ENCODE measurements at places on chromosomes 2 and 18.

GRCh38 chr2:47708801-47709499 is 74.0 kb upstream of the MSH6 start:
- no peak for DNase-seq

GRCh38 chr2:120503793-120504571 is 158.0 kb downstream of the INHBB start:
- peak; percentile 33 for DNase-seq

GRCh38 chr2:164792316-164793170 is 49.1 kb downstream of the COBLL1 start:
- peak; percentile 16 for DNase-seq

- DNase-seq, result peak; percentile 1
Measured at GRCh38 chr18:60568220-60568619, 195.6 kb upstream of the MC4R start.

DNA sequence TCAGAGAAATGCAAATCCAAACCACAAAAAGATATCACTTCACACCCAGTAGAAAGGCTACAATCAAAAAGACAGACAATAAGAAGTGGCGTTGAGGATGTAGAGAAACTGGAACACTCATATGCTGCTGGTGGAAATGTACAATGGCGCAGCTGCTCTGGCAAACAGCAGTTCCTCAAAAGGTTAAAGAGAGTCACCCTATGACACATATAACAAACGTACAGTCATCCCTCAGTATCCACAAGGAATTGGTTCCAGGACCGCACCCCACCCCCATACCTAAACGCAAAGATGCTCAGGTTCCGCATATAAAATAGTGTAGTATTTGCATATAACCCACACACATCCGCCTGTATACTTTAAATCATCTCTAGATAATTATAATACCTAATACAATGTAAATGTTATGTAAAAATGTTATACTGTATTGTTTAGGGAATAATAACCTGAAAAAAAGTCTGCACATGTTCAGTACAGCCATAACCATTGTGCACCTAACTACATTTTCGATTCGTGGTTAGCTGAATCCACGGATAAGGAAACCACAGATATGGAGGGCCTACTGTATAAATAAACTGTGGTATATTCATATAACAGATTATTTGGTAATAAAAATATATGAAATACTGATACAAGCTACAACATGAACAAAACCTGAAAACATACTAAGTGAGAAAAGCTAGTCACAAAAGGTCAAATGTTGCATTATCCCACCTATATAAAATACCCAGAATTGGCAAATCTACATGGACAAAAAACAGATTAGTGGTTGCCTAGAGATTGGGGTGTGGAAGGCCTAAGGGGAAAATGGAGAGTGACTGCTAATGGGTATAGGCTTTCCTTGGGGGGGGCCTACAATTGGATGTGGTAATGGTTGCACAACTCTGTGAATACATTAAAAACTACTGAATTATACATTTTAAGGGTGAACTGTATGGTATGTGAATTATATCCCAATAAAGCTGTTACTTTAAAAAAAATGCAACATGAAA is 37.5 kb downstream of the UXS1 start:
- DNase-seq, result peak; percentile 28

DNA sequence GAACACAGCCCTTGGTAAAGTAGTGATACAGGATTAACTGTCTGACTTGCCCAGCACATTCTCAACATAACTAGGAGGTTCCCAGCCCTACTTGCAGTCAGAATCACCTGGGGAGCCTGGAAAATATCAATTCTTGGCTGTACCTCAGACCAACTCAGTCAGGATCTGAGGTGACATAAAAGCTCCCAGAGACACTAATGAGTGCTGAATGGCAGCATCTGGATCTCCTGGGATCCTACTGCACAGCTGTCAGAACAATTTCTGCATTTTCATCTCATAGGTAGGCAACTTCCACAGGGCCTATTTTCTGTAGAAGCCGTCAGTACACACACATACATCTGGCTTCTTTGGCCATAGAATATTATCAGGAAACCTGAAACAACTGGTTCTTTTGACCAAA is 138.8 kb downstream of the MYO5B start:
- no peak for DNase-seq
